T-helper 1 cell (primary cell): ENCODE measurements at places on chromosomes 3 and 15.

- DNase-seq = no peak
These were observed 8.1 kb upstream of the PHC3 start for GRCh38 chr3:170189398-170190256.

DNA sequence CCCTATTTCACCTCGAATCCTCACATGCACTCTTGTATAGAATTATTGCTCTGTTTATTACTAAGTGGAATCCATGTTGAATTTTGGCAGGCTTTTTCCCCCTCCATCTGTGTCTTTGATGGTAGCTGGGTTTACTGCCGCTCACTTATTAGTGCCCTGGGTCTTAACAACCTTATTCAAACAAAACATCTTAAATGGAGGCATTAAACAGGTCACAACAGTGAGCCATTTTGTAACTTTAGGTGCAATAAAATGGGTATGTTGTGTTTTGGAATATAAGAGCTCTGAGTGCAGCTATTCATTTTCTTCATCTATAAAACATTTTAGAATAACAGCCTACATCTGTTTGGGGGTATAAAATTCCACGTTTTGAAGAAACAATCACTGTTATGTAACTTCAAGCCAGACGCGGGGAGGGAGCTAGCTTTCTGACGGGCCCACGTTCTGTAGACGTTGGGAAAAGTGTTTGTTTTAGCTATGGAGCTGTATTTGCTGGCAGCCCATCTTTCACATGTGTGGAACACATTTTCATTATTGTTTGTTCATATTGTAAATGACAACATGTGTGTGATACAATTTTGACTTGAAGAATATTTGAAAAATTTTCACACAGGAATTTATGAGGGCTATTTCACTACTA, 122.0 kb downstream of the SLC25A26 start:
- no peak for DNase-seq

GRCh38 chr3:8606701-8607231, 37.8 kb downstream of the SSUH2 start:
- DNase-seq = no peak

DNA sequence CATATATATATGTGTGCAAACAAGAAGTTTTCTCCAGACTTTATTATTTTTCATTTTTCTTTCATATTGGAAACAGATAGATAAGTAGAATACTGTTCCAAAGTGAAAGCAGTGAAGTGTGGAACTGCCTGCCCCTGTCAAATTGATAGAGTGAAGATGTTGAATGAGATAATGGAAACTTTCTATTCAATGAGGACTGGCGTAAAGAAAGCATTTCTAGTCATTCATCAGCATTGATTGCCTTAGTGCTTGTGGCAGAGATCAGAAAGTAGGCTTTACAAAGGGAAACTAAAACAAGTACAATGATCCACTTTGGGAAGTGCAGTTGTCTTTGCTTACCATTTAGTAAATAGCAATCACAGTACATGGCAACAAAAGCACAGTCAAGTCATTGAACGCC, 300.0 kb downstream of the CADM2 start:
- DNase-seq = no peak
